GM12878 (cell line): ENCODE measurements at places on chromosomes 4 and X. TPM values are rescaled to one million over a fixed set of nuclear protein-coding genes. Genes with fewer than 3 reads are reported as not detected.

The LGI2 gene
- total RNA-seq = not detected in 2 replicates

The TMEM47 gene
- total RNA-seq = 0.10 TPM in 1 of 2 replicates, not detected in the other

The TREX2 gene
- total RNA-seq = 0.80 and 1.1 TPM in 2 replicates

DNA sequence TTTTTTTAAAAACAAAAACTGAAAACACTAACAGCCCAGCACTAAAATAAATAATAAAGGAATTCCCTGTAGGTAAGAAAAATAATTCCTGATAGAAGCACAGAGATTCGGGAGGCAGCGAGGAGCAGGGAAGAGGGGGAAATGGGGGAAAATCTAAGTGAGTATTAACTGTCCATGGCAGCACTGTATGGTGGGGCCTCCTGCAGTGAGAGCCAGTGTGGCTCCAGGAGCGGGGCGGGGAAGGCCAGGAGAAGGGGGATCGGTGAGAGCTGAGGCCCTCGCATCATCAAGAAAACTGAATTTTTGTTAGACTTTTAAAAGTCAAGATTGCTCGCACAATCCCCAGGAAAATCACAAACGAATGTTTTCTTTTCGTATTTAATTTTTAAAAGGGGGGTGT is 14.1 kb downstream of the RNF212 start:
- DNase-seq = no peak

GRCh38 chrX:3699821-3700381 is 13.5 kb downstream of the PRKX start:
- DNase-seq = peak; percentile 19

The TBC1D9 gene
- 12.9 and 14.9 TPM in 2 replicates for total RNA-seq

GRCh38 chr4:47642985-47643760 is 158.1 kb downstream of the ATP10D start:
- DNase-seq = no peak

- no peak for DNase-seq
These were observed 15.9 kb downstream of the GPC4 start for GRCh38 chrX:133399411-133399810.

The MND1 gene
- 20.3 TPM in 2 replicates for total RNA-seq

The TAF7L gene
- total RNA-seq = not detected in 2 replicates

- no peak for DNase-seq
These were observed 115.2 kb downstream of the GLRA3 start for GRCh38 chr4:174713821-174714220.

The NUDT11 gene
- total RNA-seq = not detected in 2 replicates

The TBC1D8B gene
- total RNA-seq = 2.0 and 2.6 TPM in 2 replicates

DNA sequence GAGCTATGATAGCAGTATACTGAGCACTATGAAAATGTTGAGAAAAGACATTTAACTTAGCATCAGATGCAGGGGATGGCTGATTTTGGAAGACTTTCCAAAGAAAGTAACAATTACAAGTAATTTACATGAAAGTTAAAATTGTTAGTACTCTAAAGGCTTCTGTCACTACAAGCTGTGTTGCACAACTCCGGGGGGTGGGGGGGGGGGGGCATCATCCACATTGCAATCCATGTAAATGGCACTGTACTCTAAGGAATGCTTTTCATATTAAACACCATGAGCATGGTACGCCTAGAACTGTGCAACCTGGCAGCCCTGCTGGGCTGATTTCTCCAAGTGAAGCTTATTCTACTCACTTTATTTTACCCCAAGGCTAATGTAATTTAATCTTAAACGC is 363.4 kb downstream of the TMA16 start:
- DNase-seq = no peak

DNA sequence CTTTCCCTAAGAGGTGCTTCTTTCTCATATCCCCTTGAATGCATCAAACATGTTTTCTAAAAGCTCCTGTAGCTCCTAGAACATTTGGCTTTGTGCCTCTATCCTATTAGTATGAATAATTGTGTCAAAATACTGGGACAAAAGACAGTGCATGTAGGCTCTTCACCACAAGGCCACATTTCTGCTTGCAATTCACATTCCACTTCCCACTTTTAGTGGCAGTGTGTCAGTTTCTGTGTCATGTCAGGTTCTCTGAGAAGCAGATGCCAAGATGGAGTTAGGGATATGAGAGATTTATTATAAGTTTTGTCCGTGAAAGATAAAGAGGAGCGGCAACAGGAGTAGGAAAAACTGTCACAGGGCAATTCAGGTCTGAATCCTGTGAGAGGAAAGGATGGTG is 61.3 kb upstream of the GPRIN3 start:
- DNase-seq = no peak

The VCX2 gene
- not detected in 2 replicates for total RNA-seq

GRCh38 chr4:184471881-184472613 is 2.3 kb downstream of the IRF2 start:
- DNase-seq = no peak

DNA sequence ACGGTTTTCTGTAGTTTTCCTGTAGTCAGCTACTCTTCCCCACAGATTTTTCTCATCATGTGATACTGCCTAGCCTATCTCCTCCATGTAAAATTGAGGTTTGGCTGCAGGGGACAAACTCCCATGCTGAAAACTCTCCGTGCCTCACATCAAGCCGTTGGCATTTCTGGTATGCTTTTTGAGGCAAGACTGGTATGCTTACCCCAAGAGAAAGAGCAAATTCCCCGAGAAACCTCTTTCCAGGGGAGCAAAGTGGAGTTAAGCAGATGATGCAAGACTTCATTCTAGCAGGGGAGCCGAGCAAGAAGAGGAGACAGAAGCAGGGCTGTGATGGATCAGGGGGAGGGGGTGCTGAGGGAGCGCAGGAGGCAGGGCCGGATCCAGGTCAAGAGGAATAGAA is 4.8 kb downstream of the SOWAHD start:
- no peak for DNase-seq

DNA sequence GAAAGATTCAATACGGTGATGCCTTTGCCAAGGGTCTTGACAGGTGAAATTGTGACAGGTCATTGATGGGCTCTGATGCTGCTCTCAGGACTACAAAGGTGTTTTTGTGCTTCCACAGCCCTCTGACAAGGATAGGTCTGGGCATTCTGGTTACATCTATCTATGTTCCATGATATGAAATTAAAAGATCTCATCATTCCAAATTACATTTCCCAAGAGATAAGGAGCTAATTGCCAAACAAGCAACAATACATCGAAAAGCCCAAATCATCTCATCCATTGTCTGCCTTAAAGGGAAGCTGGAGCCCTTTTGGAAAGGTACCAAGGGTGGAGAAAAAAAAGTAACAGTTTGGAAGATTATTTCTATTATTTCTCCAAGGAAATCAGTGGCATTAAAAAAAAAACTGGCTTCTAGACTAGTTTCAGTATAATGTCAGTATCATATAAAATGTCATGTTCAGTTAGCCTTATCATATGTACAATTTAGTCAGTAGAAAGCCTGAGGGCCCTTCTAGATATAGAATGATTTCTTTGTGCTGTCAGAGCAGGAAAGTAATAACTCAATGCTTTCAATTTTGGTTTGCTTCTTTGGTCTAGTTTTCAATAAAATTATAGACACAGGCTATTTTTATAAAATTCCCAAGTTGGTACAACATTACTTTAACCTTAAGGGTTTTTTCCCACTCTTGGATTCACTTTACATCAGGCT is 224.5 kb upstream of the GPRIN3 start:
- DNase-seq = no peak

GRCh38 chrX:70592091-70592490 is 147.5 kb downstream of the DLG3 start:
- DNase-seq = no peak

DNA sequence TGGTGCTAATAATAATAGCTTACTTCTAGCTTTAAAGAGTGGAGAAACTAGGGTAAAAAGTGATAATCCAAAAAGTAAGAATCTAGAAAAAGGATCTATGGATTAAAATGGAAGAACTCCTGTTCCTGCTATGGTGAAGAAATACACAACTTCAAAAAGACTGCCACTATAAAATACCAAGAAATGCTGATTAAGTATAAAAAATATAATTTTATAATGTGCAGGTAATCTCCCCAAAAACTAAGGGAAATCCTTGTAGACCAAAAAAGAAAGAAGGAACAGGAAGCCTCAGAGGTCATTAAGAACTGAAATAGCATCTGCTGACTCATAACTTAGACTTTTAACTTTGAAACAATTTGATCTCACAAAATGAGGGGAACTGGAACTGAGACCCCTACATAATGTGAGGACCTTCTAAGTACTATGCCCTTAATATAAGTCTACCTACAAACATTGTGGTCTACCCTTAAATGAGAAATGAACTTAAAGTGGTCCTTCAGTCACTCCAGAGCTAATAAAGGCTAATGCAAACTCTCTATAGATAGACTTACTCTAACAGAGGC is 50.6 kb upstream of the SRPX start:
- DNase-seq = peak; percentile 59

GRCh38 chr4:19722404-19722803 is 529.3 kb upstream of the SLIT2 start:
- no peak for DNase-seq

GRCh38 chrX:1389181-1389992 is 2.5 kb downstream of the SLC25A6 start:
- no peak for DNase-seq

GRCh38 chr4:15930314-15930713 is 8.2 kb downstream of the FGFBP1 start:
- DNase-seq = no peak

The F8A2 gene
- not detected in 2 replicates for total RNA-seq

GRCh38 chr4:139242511-139243051 is 37.4 kb downstream of the MGARP start:
- no peak for DNase-seq

The TGIF2LX gene
- total RNA-seq = not detected in 2 replicates

GRCh38 chrX:124540474-124540873 is 194.1 kb downstream of the SH2D1A start:
- no peak for DNase-seq

DNA sequence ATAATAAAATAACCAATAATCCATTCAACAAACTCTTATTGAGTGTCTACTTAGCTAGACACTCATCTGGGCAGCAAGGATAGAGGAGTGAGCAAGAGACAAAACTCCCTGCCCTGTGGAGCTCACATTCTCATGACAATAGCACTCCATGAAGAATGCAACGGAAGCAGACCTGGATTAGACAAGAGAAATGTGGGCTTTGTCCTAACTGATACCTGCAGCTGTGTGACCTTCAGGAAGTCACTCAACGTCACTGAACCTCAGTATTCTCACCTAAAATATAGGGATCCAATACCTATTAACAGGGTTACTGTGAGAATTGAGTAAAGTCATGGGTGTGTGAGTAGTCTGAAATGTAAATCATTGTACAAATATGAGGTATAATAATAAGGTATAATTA is 61.2 kb downstream of the NDNF start:
- DNase-seq = no peak

DNA sequence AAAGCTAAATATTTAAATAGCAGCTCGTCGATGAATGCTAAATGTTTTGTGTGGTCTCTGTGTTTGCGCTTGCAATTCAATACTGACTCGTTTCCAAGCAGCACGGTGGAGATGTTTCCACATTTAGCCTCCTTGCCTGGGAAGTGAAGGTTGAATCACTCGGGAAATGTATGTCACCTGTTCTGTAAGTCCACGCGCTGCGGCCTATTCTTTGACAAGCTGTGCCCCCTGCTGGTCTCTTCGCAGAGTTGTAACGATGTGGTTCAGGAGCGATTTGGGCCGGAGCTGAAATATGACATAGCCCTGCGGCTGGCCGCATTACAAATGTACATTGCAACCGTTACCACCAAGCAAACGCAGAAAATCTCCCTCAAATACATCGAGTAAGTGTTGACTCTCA is 89.6 kb upstream of the PRPS2 start:
- DNase-seq = peak; percentile 12

GRCh38 chr4:30956916-30957315 is 236.7 kb downstream of the PCDH7 start:
- DNase-seq = no peak

DNA sequence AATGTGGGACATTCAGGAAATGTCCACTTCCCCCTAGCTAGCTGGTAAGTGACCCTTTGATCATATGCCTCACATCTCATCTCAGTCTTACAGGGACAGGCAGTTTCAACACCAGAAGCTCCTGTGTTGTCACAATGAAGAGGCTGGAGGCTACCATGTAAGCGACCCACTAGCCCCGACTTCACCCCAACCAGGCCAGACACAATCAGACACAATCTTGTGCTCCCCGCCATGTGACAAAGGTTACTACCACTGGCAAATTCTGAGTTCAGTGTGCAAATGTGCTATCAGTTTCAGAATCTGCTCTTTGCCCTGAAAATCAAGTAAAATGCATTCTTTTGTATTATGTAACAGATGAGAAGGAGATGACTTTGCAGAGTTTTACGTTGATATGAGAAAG is 56.9 kb upstream of the STS start:
- DNase-seq = no peak

DNA sequence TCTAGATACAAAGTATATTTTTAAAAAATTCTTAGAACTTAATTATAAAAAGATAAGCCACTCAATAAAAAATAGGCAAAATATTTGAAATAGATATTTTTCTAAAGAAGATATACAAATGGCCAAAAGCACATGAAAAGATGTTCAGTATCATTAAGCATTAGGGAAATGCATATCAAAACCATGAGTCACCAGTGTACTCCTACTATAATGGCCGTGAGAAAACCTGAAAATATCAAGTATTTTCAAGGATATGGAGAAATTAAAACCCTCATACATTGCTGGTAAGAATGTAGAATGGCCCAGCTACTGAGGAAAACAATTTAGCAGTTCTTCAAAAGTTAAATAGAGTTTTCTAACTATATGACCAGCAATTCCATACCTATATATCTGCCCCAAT is 337.9 kb downstream of the CAMK2D start:
- DNase-seq = no peak

DNA sequence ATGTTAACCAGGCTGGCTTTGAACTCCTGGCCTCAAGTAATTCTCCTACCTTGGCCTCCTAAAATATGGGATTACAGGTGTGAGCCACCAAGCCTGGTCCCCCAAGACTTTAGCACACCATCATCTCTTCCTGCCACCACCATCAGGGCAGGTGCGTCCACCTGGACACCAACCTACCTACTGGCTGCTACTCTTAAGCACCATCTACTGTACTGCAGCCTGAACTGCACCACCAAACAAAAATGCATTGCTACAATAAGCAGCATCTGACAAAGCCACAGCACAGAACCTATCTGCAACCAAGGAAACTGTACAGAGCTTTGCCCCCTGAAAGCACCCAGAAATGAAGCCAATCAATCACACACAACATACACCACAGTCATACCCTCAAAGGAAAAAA is 139.7 kb downstream of the EFHC2 start:
- no peak for DNase-seq

DNA sequence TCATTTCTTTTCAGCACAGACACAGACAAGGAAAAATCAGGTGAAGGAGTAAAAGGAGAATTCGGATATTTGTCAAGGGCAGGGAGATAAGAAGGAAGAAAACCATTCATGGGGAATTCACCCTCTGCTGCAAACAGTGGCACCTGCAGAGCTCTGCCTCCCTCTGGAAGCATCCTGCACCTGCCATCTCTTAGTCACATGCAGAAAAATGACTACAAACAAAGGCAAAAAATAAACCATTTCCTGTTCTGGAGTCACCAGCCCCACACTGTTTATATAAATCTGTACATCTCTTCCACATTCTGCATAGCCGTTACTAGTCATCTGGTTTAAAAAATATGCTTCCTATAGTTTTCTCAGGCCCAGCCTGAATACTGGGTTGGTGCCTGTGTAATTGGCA is 205.3 kb downstream of the ARAP2 start:
- no peak for DNase-seq

The ATOH1 gene
- not detected in 2 replicates for total RNA-seq

The UGT8 gene
- total RNA-seq = 0.43 and 0.82 TPM in 2 replicates

- DNase-seq = no peak
These were observed 19.1 kb upstream of the ZXDA start for GRCh38 chrX:57929373-57929772.
